Hematopoietic multipotent progenitor cell treated with erythropoietin and hydrocortisone succinate and interleukin-3 and kit ligand, for 17 days (in vitro differentiated cells): ENCODE measurements at places on chromosomes 12 and 14.

GRCh38 chr14:22313172-22313801, 275.7 kb downstream of the DAD1 start:
- DNase-seq: no peak

GRCh38 chr12:96425951-96426350, 25.7 kb upstream of the CDK17 start:
- DNase-seq: no peak

DNA sequence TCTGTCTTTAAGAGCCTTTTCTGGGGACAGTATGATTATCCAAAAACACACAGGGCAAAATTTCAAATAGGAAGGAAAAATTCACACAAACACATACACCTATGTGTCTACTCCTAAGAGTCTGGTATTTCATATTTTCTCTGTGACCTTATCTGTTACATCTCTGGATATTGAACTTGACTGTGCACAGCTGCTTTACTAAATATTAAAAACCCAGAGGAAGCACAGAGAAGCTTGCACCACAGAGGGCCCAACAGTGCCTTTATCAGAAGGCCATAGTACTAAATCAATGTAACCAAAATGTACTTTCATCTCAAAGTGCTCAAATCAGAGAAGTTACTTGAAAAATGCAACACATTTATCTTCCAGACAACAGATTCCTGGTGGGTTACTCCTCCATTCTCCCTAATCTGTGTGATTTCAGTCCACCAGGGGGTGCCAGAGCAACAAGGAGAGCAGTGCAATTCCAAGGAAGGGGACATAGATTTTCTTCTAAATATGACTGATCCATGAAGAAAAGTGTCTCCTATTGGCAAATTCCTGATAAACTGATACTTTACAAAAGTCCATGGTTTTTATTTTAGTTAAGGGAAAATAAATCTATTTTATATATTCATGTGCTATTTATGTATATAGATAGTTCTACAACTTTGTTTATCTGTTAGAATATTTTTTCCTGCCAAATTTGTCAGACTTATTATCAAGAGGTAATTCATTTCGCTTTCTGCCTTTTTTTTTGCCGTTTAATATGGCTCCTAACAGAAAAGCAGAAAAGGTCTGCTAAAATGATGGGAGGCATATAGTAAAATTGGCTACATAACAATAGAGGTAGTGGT, 617.6 kb downstream of the LRFN5 start:
- DNase-seq: no peak

- peak; percentile 51 for DNase-seq
Measured at GRCh38 chr12:57488402-57489156, 711 bp downstream of the MARS1 start.

DNA sequence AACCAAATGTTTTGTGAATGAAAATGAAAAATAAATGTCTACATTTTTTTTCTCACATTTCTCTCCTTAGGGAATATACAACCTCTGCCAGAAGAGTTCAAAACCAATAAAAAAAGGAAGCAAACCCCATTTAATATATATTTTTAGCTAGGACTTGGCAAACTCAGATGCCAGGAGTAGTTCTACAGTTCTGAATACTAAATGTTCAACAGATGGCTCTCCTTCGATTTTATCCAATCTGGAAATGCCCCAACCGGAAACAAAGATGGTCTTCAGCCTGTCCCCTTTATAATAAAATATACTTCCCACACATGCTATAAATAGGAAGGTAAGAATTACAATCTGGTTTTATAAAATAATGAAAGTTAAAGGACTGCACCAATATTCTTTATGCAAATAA, 330.4 kb downstream of the MDGA2 start:
- no peak for DNase-seq

DNA sequence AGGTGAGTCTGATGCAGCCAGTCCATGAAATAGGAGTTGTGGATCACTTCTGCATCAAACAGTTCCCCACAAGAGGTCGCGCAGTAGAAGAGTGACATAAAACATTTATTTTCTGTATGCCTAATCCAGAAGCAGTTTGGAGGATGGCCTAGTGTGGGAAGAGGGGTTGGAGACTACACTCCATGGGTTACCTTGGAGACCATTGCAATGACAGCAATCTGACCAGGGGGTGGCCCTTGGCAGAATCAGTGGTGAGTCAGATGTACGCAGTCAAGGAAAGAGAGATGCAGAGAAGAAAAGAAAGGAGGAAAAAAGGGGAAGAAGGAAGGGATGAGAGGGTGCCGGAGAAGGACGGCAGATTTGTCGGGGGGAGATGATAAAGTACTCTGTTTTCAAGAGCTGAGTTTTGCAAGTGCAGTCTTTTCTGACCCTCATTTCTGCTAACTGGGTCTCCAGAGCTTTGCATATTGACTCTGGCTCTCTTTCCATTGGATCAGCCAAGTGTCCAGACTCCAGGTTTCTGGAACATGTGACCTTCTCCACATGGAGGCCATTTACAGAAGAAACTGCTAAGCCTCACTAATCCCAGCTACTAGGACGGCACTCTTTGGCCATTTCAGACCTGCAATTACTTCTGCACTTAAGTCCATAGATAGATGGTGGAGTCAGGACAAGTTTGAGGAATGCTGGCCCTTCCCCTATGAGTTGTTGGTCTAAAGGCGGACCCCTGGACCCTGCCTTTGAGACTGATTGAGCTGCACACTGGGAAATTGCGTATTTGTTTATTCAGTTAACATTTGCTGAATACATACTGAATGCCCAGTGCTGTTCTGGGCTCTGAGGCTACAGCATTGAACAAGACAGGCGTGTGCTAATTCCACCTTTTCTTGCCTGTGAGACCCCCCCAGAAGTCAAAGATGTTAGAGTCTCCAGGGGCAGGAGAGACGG, 424.2 kb downstream of the BCL11B start:
- DNase-seq: no peak

DNA sequence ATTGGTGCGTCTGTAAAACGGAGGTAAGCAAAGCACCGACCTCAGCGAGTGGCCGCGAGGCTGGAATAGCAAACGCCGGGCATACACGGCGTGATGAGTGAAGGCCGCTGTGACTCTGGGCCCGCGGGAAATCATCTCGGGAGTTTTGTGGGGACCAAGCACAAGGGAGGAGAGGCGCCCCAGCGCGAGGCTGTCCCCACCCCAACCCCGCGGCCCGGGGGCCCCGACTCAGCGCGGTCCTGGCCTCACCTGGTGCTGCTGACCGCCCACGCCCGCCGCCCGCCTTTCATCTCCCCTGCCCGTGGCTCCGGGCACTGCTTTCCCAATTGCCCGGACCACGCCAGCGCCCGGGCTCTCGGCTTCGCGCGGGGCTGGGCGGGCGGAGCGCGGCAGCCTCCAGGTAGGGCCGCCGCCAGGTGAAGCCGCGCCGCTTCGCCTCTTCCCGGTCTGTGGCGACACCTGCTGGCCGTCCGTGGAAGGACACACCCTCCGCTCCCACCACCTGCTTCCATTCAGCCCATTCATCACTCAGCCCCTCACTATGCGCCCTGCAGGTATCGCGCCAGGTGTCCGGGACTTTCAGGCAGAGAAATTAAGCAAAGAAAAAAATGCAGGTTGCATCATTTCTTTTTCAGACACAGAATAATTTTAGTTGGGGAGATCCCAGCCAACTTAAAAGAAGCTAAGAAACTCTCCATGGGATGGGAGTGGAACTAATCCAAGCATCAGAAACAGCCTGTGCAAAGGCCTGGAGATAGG, 360.4 kb downstream of the MED13L start:
- peak; percentile 47 for DNase-seq

DNA sequence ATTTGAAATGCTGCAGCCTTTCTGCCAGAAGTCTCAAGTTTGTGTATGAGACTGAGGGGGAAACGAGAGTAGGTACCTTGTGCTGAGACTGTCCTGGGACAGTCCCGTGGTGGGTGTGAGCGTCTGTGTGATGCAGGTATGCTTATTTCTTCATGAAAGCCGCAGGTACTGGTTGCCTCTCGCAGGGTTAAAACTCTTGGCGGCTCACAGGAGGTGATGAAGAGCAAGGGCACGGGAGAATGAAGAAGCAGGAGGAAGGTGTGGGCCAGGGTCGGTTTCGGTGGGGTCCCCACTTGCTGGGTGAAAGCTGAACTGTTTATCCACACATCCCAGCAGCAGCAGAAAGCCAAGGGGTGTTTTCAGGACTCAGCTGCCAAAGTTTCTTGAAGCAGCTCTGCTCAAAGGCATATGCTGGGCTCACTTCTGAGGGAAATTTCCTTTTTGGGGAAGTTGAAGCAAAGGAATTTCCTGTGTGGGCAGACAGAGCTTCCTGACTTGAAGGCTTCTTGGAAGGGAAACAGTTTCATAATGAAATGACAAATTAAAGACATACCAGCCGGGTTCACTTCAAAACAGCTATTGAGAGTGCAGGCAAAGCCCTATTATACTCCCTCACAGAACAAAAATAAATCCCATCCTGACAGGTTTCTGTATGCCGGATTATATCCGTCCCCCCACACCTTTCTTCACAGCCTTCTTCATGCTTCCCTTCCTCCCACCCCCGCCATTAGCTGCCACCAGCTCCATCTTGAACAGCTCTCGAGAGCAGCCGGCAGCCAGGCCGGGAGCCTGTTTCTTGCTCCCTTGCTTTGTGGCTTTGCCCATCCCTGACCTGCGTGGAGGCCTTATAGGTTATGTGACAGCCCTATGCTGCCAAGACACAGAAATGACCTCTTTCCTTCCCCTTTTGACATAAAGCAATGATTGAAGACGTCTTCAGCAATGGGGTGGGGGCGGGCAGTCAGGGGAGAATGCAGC, 116.6 kb downstream of the ETV6 start:
- DNase-seq: no peak

GRCh38 chr14:21455592-21455911, 371 bp downstream of the CHD8 start:
- no peak for DNase-seq

GRCh38 chr12:59282999-59283398, 312.8 kb upstream of the SLC16A7 start:
- DNase-seq: no peak

GRCh38 chr12:46300910-46301309, 32.1 kb upstream of the SLC38A1 start:
- DNase-seq: no peak

DNA sequence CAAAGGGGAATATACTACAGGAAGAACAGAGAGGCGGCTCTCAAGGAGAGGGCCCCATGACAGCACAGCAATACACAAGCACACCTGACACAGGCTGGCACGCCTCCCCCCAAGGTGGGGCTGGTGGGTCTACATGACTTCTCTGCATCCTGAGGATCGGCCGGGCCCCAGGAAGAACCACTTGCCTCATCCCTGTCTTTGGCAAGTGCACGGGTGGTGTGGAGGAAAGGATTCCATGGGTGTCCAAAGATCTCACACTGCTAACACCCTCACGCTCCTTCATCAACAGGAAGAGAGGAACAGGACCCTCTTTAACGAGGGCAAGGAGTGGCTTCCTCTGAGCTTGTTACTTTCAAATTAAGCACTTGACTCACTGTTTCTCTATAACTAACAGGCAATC, 7.3 kb downstream of the VAMP1 start:
- DNase-seq: no peak

DNA sequence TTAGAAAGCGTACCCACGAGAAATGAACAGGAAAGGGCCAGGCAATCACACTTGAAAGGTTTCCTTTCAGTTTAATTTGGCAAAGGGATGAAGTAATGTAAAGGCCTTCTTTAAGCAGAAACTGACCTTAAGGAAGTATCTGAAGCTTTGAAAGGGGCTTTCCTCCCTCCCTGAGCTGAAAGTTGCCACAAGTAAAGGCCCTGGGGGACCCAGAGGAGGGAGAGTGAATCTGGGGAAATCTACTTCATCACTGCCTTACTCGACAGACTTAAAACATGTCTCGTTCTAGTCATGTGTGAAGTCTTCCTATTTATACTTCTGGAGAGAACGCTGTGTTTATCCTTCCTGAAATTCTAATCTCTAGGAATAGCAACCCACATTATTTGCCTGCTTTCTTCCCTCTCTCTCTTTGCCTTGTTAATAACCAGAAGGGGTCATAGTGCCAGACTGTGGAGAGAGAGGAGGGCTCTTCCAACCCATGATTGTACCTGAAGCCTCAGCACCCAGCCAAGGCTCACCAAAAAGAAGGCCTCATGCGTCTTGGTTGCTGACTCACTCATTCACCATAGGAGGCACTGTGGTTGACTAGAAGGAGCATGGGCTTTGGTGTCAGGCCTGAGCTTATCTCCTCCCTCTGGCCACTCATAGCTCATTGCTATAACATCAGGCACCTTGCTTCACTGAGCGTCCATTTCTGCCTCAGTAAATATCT, 10.2 kb upstream of the GPX2 start:
- no peak for DNase-seq

DNA sequence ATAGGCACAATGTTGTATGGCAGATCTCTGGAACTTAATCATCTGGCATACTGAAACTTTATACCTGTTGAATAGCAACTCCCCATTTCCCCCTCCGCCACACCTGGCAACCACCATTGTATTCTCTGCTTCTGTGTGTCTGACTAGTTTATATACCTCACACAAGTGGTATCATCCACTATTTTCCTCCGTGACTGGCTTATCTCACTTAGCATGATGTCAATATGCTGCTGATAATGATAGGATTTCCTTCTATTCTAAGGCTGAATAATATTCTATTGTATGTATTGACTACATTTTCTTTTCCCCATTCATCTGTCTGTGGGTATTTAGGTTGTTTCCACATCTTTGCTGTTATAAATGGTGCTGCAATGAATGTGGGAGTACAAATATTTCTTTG, 21.5 kb downstream of the BRMS1L start:
- DNase-seq: no peak

DNA sequence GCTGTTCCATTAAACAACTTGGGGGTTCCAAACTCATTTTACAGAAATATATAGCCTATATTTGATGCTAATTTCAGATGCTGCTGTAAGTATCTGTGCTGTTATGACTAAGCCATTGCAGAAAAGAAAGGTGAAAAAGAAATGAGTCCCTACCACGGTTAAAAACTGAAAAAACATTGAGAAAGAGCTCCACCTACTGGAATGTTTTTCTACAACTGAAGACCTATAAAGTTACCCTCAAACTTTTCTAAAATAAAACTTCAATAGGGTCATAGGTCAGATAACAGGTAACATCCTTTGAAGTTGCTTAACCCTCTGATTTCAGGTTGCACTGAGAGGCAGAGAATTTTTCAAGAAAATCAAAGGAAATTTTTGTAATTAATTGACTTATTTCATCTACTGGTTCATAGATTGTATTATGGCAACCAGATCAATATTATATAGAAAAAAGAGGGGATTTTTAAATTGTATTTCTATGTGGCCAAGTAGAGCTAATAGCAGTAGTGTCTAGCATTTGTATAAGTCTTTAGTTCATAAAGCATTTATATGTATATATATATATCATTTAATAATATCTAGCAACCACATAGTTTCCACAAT, 279.9 kb downstream of the RPS29 start:
- DNase-seq: no peak

DNA sequence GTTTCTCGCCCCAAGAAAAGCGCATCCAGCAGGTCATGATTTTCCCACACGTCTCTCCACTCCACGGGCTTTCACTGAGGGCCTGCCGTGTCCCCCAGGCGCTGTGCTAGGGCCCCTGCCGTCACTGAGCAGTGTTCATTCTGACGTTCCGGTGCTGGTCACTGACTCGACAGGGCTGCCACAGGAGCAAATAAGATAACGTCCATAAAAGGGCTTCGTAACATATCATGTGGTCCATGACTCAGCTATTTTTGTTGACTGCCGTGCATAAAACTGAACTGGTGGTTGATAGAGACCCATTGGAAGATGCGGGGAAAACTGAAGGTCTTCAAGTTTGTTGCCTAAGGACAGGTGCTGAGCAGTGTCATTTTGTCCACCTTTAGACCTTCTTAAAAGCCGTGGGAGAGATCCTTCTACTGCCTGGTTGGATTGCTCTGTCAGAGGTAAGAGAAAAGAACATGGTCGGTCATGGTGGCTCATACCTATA, 46.3 kb downstream of the ADGRD1 start:
- DNase-seq: peak; percentile 45
